ENCODE measurements at places on chromosomes 5 and 9. TPM values are rescaled to one million over a fixed set of nuclear protein-coding genes. Genes with fewer than 3 reads are reported as not detected.

TAS2R1 gene
- not detected for total RNA-seq

DNA sequence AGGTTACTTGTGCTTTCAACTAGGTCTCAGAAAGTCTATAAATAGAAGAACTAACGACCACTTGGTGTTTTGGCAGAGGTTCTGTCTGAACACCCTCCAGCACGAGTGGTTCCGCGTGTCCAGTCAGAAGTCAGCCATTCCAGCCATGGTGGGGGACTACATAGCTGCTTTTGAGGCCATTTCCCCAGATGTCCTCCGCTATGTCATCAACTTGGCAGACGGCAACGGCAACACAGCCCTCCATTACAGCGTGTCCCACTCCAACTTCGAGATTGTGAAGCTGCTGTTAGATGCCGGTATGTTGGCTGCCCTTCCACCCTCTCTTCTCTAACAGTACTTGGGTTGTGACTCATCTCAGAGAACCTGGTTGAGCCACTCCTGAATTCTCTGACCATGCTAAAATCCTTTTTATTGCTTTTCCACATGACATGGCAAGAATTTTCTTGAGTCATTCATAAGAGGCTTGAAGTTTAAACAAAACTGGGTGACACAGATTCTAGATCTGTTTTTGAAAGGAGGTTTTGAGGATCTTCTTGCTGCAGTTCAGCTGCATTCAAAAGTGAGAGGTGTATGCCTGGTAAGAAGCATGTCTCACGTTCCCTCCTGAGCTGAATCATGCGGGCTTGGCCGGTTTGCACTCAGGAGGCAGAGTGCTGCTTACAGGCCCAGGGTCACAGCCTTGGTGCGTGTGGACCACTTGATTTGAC lies 103.1 kb upstream of the DMRT1 start:
- peak; percentile 71 for DNase-seq

PDCD1LG2 gene
- 2.0 TPM for total RNA-seq

GABRA1 gene
- not detected for total RNA-seq

All from left ventricle myocardium inferior (tissue), 1 donor.